ENCODE measurements at places on chromosomes 3 and 15.
A peak's percentile ranks its signal among the peaks of the same experiment; 100 is the strongest.

- no peak for DNase-seq
These were observed 23.9 kb upstream of the PLSCR2 start for GRCh38 chr3:146493221-146493620.

DNA sequence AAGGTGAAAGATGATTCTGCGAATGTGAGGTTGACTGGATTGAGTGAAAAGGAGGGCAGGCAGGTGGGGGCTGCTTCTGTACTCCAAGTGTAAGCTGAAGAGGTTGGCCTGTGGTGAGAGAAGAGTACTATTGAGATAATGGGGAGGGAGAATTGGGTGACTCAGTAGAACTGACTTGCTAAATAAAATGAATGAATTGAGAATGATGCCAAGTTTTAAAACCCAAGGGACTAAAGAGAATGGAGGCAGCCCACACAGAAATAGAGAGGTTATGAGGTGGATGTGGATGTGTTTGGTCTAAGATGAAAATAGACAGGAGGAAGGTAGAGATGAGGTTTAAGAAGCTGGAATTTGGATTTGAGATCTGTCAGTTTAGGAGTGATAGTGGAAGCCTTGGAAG is 5.9 kb downstream of the MME start:
- DNase-seq = no peak

GRCh38 chr3:56970461-56970879 is 90.0 kb upstream of the SPATA12 start:
- DNase-seq = no peak

- no peak for DNase-seq
These were observed 157.2 kb downstream of the CHDH start for GRCh38 chr3:53688989-53689388.

GRCh38 chr3:195913382-195913781 is 5.0 kb upstream of the TNK2 start:
- no peak for DNase-seq

DNA sequence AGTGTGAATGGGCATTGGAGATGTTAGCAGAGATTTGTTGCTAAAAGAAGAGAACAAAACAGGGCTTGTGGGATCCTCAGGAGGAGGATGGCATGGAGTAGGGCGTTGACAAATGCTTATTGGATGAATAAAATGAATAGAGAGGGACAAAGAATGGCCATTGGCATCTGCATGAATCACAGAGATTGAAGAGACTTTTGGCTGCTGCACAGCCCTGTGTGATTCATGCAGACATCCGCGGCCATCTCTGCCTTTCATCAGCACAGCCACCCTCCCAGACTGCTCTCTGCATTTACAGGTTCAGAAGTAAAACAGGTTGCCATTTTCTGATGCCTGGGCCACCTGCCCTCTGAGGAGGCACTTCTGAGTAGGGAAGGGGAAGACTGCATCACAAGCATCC is 397.9 kb downstream of the EPHB1 start:
- DNase-seq = no peak

DNA sequence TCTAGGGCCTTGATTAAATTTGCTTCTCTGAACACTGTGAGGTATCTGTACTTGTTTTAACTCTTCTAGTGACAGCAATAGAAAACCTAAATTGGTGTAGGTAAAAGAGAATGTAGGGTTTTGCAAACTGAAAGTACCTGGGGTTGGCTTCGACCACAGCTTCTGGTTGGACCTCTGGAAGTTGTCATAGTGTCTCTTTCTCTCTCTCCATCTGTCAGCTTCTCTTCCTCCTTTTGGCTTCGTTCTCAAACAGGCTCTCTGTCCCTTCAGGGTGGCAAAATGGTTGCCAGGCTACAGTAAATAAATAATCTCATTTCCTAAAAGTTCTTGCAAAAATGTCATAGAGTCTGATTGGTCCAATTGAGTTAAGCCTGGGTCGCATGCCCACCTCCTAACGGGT is 149.3 kb upstream of the CTDSPL start:
- no peak for DNase-seq

DNA sequence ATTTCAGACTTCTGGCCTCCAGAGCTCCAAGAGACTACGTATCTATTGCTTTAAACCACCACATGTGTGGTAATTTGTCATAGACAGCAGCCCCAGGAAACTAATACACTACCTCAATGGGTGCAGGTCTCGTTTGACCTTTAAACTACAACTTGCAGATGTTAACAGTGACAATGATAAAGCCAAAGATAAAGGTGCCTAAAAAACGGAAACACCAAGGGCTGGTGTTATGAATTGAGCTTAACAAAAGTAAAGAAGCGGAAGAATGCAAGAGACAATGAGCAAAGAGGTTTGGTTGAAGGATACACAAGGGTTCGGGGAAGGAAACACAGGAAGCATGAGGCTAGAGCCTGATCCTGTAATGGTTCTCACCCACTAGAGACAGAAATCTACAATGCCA is 50.8 kb downstream of the RFTN1 start:
- DNase-seq = no peak

- no peak for DNase-seq
These were observed 103.2 kb downstream of the C3orf70 start for GRCh38 chr3:185049710-185050109.

GRCh38 chr3:72375237-72376076 is 472.8 kb downstream of the SHQ1 start:
- DNase-seq = peak; percentile 15

DNA sequence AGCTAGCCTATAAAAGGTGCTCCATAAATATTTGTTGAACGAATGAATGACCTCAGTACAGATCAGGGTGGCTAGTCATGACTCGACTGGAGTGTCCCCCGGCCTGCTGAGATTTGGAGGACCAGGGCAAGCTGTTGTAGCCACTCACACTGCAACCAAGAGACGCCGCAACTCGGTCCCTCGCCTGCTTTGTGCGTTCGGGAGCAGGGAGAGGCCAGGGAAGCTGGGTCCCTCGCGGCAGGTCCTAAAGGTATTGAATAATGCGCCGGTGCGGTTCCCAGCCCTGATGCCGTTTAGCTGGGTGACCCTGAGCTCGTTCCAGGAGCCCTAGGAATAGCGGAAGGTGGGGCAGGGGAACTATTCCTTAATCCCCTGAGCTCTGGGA is 1.8 kb downstream of the IGDCC4 start:
- no peak for DNase-seq

DNA sequence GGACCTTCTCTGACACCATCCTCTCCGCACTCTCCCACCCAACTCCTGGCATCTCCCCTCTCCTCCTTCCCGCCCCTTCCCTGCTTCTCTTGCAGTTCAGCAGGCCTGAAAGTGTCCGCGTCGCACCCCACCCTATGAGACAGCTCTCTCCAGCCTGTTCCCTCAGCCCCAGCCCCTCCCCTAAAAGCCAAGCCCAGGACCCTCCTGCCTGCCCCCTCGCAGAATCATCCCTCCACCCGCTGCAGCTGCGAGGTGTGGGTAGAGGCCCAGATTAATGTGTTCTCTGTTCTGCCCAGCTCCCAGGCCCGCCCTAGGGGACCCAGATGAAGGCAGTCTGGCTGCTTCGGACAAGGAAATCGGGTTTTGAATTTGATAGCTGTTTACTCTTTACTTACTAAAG is 410 bp downstream of the PRR23E start:
- no peak for DNase-seq

- no peak for DNase-seq
These were observed 29.9 kb downstream of the FAH start for GRCh38 chr15:80182611-80183261.
